Chondrocyte (in vitro differentiated cells): ENCODE measurements at places on chromosomes 2 and 18.
A peak's percentile ranks its signal among the peaks of the same experiment; 100 is the strongest.

GRCh38 chr18:13545955-13546354 is 180.4 kb downstream of the FAM210A start:
- no peaks in the 10 kb centered on the region for H3K27me3 ChIP-seq
- peaks cover 52% of the 10 kb centered on the region for H3K4me1 ChIP-seq
- H3K4me3 ChIP-seq, result no peak overlapping the region
- H3K36me3 ChIP-seq, result peaks cover 7% of the 10 kb centered on the region

DNA sequence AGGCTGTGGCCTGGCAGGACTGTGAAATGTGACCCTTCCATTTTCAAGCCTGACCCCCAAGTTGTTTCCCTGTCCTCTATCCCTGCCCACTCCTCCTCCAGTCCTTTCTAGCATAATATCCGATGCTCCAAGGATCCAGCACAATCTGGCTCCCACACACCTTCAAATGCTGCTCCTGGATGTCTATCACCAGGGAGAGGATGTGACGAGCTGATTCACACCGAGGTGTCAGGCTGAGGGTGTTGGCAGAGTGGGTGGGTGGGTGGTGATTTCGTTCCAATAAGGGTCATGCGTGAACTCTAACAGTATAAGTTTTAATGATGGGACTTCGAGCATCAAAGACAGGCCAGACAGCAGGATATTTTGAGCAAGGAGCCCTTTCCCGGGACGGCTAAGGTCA is 107.8 kb downstream of the CELF4 start:
- H3K27ac ChIP-seq, result no peak overlapping the region
- no peaks in the 10 kb centered on the region for H3K36me3 ChIP-seq
- no peak for DNase-seq
- H3K4me1 ChIP-seq, result peaks cover 5% of the 10 kb centered on the region
- H3K4me3 ChIP-seq, result no peak overlapping the region

DNA sequence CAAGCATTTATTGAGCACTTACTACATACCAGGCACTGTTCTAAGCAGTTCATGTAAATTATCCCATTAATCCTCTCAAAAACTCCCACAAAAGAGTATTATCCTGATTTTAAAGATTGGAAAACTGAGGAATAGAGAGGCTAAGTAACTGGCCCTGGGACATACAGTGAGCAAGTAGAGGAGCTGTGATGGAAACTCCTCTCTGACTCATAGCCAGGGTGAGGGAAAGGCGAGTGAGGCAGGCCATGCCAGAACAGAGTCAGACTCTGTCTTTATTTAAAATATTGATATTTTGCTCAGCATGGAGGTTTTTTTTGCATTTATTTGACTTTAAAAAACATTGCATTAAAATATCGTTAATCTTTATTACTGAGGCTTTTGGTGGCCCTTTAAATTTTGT is 208.0 kb downstream of the LOXHD1 start:
- peaks cover 11% of the 10 kb centered on the region for H3K27me3 ChIP-seq
- no peak overlapping the region for H3K27ac ChIP-seq
- H3K36me3 ChIP-seq, result peaks cover 3% of the 10 kb centered on the region

DNA sequence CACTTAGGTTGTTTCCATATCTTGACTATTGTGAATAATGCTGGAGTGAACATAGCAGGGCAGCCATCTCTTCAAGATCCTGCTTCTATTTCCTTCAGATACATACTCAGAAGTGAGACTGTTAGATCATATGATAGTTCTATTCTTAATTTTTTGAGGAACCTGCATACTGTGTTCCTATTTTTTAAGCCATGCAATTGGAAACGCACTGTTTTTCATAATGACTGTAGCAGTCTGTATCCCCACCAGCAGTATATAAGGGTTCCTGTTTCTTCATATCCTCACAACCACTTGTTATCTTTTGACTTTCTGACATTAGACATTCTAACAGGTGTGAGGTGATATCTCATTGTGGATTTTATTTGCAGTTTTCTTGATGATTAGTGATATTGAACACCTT is 15.5 kb downstream of the NEURL3 start:
- peaks cover 2% of the 10 kb centered on the region for H3K36me3 ChIP-seq
- H3K27ac ChIP-seq, result no peak overlapping the region
- no peak for DNase-seq
- H3K4me1 ChIP-seq, result no peaks in the 10 kb centered on the region
- H3K4me3 ChIP-seq, result no peak overlapping the region

GRCh38 chr18:62739911-62740310 is 24.6 kb downstream of the PHLPP1 start:
- H3K4me3 ChIP-seq, result no peak overlapping the region
- H3K36me3 ChIP-seq, result no peaks in the 10 kb centered on the region
- H3K27ac ChIP-seq, result no peak overlapping the region
- H3K4me1 ChIP-seq, result peaks cover 23% of the 10 kb centered on the region
- DNase-seq, result no peak

GRCh38 chr18:59908799-59909198 is 9.0 kb downstream of the PMAIP1 start:
- H3K27ac ChIP-seq, result peak overlapping the region; percentile 71
- no peak overlapping the region for H3K4me3 ChIP-seq
- peaks cover 41% of the 10 kb centered on the region for H3K4me1 ChIP-seq
- DNase-seq, result no peak
- peaks cover 2% of the 10 kb centered on the region for H3K27me3 ChIP-seq

GRCh38 chr2:130912471-130912870 is 75.8 kb downstream of the ARHGEF4 start:
- H3K27me3 ChIP-seq, result peaks cover 21% of the 10 kb centered on the region
- H3K4me3 ChIP-seq, result no peak overlapping the region
- no peaks in the 10 kb centered on the region for H3K36me3 ChIP-seq
- no peak for DNase-seq

- peaks cover 1% of the 10 kb centered on the region for H3K36me3 ChIP-seq
- H3K27me3 ChIP-seq, result peaks cover 23% of the 10 kb centered on the region
Observed at GRCh38 chr2:240701091-240701735, 9.5 kb downstream of the AQP12A start.

- peaks cover 2% of the 10 kb centered on the region for H3K36me3 ChIP-seq
- peak overlapping the region; percentile 31 for H3K4me3 ChIP-seq
- peak overlapping the region; percentile 91 for H3K27ac ChIP-seq
- DNase-seq, result no peak
Observed at GRCh38 chr2:9897331-9897737, 54.1 kb downstream of the TAF1B start.

DNA sequence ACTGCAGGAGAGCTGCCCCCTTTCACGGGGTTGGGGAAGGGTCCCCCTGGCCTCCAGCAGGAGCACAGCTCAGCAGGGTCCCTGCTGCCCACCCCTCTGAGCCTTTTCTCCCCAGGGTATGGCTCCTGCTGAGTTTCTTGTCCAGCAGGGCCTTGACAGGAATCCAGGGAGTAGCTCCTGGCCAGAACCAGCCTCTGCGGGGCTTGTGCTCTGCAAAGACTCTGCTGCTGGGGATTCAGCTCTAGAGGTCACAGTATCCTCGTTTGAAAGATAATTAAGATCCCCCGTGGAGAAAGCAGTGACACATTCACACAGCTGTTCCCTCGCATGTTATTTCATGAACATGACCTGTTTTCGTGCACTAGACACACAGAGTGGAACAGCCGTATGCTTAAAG is 21.2 kb downstream of the FOSL2 start:
- H3K27me3 ChIP-seq, result no peaks in the 10 kb centered on the region
- no peak overlapping the region for H3K4me3 ChIP-seq
- H3K27ac ChIP-seq, result peak overlapping the region; percentile 57
- DNase-seq, result no peak
- peaks cover 50% of the 10 kb centered on the region for H3K4me1 ChIP-seq

DNA sequence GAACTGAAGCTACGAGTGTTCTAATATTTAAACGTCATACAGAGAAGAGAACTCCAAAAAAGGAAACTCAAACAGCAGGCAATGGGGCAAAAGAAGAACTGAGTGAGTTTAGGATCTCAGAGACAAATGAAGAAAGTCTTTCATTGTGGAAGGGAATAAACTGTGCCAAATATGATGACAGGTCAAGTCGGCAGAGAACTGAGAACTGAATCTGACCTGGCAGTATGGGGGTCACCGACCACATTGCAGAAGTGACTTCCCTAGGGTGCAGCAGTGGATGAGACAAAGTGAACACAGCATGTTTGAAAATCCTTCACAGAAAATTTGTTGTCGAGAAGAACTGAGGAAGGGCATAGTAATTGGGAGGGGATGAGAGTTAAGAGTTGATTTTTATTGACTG is 55.9 kb downstream of the TTC21B start:
- H3K27ac ChIP-seq, result no peak overlapping the region
- no peaks in the 10 kb centered on the region for H3K27me3 ChIP-seq
- peaks cover 22% of the 10 kb centered on the region for H3K4me1 ChIP-seq
- no peak overlapping the region for H3K4me3 ChIP-seq
- H3K36me3 ChIP-seq, result peaks cover 38% of the 10 kb centered on the region

GRCh38 chr18:79533146-79533545 is 137.4 kb downstream of the NFATC1 start:
- peaks cover 42% of the 10 kb centered on the region for H3K27me3 ChIP-seq
- no peak overlapping the region for H3K4me3 ChIP-seq
- no peak for DNase-seq

DNA sequence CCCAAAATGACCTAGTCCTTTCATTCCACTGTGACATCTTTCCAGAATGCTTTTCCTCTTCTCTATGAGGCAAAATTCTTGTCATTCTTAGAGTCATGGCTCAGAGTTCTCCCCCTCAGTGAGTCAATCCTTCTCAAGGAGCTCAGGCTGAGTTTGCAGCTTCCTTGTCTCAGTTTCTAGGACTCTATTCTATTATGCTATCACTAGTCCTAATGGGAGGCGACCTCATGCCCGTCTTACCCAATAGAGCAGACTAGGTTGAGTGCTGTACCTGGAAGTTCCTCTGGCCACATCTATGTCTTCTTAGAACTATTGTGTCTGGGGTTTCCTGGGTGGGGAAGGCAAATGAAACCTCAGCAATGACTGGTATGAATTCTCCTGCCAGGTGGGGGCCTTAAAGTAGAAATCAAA is 51.5 kb downstream of the HAUS1 start:
- no peaks in the 10 kb centered on the region for H3K27me3 ChIP-seq
- H3K36me3 ChIP-seq, result no peaks in the 10 kb centered on the region
- peak overlapping the region; percentile 79 for H3K27ac ChIP-seq
- peaks cover 62% of the 10 kb centered on the region for H3K4me1 ChIP-seq
- no peak overlapping the region for H3K4me3 ChIP-seq

DNA sequence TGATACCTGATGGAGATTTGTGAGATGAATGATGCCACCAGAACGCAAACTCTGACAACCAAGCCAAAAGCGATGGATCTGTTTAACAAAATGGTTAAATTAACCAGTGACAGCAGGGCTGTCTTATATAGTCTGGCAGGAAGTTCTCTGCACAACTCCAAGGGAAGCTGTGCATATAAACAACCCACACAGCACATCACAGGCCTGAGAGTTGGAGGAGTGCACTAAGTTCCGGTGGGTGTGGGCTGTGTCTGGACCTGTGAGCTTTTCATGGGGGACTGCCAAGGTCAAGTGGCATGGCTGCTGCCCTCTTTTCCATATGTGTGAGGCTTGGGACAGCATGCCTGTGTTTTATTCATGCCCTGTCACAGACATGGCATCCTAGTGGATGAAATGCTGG is 414.6 kb upstream of the TRIB2 start:
- peaks cover 4% of the 10 kb centered on the region for H3K36me3 ChIP-seq
- H3K4me1 ChIP-seq, result peaks cover 34% of the 10 kb centered on the region
- H3K4me3 ChIP-seq, result no peak overlapping the region
- H3K27ac ChIP-seq, result no peak overlapping the region
- DNase-seq, result no peak

DNA sequence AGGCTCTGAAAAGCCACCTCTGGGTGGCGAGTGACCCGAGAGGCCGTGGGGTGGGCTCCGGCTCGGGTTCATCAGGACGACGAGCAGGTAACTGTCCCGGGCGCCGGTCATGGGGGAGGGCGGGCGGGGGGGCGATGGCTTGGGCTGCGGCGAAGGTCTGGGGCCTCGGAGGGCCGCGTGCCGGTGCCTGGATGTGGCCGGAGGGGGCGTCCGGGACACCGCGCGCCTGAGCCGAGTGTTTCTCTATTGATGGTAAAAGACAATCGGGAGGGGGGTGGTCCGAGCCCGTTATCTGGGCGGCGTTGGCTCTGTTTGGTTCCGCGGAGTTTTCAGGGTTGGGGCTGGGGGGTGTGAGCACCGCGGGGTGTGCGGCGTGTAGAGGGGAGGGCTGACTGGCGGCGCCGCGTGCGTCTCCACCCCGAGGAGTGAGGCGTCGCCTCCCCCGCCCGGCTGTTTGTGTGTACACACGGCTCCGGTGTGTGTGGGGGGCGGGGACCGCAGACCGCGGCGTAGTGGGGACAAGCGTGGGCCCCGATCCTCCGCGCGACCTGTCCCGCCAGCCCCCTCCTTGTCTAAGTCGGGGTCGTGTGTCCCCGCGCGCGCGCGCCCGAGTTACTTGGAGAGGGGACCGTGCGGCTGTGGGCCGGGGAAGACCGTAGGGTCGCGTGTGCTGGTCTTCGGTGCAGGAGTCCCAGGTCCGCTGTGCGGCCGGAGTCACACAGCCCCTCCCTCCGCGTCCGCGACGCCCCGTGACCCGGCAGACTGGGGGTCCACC is 1.6 kb downstream of the CTIF start:
- H3K4me3 ChIP-seq, result peak overlapping the region; percentile 94
- DNase-seq, result peak; percentile 96
- peak overlapping the region; percentile 93 for H3K27ac ChIP-seq
- no peaks in the 10 kb centered on the region for H3K27me3 ChIP-seq

GRCh38 chr2:14557111-14557510 is 75.4 kb upstream of the LRATD1 start:
- H3K27ac ChIP-seq, result no peak overlapping the region
- H3K36me3 ChIP-seq, result no peaks in the 10 kb centered on the region
- no peak for DNase-seq
- H3K27me3 ChIP-seq, result no peaks in the 10 kb centered on the region

DNA sequence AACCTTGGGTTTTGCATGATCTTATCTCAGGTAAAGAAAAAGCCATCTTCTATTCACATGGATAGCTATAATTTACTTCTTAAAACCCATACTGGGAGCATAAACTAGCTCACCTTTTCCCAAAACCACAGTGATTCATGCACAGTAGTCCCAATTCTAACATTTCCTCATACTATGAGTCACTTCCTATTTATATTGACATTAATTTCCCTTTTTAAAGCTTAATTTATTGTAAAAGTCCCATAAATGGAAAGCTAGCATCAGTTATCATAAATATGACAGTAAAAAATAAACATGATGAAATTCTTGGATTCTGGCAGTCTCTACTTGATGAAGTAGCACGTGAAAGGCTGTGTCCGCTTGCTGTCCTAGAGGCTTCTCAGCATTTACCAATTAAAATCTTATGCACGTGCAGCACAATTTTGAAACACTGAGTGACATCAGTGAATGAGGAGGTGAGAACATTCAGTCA is 180.1 kb downstream of the CDH2 start:
- DNase-seq, result no peak
- no peak overlapping the region for H3K27ac ChIP-seq
- no peaks in the 10 kb centered on the region for H3K27me3 ChIP-seq
- peaks cover 25% of the 10 kb centered on the region for H3K4me1 ChIP-seq
- H3K36me3 ChIP-seq, result peaks cover 30% of the 10 kb centered on the region

- H3K27me3 ChIP-seq, result peaks cover 7% of the 10 kb centered on the region
- H3K36me3 ChIP-seq, result no peaks in the 10 kb centered on the region
- no peak overlapping the region for H3K27ac ChIP-seq
- no peaks in the 10 kb centered on the region for H3K4me1 ChIP-seq
- no peak overlapping the region for H3K4me3 ChIP-seq
- no peak for DNase-seq
Observed at GRCh38 chr2:199543606-199544172, 86.0 kb upstream of the SATB2 start.
